Stimulated activated CD8-positive, alpha-beta memory T cell treated with anti-CD3 and anti-CD28 coated beads, Interleukin-7, amount 100 ng/mL, for 24 hours (primary cell): ENCODE measurements at places on chromosomes 7 and 10.

DNA sequence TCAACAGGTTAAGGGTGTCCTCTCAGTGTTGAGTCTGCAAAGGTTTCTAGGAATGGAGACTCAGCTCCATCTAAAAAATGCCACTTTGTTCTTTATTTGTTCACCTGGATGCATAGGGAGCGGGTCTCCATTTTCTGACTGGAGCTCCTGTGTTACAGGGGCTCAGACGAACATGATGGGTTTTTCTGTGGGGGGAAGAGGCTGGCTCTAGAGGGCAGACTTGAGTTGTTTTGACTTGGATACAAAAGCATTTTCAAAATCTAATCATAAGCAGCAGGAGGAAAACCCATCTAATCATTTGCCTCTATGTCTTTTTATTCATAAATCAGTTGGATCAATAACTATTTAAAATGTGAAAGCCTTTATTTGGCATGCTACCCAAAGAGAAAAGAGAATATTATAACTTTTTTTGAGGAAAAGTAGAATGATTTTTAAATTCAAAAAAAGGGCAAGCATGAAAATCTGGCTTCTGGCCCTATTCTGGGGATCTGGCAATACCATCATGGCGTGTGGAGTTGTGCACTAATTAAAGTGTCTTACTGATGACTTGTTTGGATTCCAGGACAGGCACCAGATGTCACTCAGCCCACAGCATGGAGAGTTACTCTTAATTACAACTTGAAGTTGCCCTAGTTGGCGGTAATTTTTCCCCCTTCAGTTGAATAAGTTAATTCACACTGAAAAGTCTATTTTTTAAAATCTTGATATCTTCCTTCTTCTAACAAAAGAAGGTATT lies 594.9 kb downstream of the REEP3 start:
- DNase-seq = no peak

DNA sequence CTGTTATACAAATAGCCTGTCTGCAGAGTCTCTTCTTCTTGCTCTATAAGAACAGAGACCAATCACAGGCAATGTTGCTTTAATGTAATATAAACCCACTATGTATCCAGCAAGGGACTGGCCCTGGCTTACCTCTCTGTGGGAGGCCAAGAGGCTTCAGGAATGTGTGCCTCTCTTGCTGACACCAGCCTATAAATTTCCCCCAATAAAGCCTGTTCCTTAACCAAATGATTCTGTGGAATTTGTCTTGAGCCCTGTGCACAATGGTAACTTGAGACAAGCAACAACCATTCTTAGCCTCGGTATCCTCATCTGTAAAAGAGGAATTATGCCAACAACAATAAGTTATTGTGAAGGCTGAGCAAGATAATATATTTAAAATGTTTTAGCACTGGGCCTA lies 563.7 kb downstream of the GRM8 start:
- no peak for DNase-seq

DNA sequence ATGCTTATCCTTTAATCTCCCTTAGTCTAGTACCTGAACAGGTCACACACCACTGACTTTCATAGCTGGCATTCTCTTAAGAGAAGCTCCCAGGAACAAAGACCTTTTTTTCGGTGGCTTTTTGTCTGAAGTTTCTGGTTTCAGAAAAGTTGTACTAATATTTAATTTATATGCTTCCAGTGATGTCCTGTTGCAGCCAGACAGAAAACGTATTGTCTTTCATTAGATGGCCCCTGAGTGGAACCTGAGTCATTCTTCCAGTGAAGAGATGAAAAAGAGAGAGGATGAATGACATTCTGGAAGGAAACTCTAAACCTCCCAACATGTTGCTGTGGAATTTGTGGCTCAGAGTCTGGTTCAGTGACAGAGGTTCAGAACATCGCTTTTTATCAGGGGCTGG lies 274.8 kb upstream of the TAC1 start:
- no peak for DNase-seq

DNA sequence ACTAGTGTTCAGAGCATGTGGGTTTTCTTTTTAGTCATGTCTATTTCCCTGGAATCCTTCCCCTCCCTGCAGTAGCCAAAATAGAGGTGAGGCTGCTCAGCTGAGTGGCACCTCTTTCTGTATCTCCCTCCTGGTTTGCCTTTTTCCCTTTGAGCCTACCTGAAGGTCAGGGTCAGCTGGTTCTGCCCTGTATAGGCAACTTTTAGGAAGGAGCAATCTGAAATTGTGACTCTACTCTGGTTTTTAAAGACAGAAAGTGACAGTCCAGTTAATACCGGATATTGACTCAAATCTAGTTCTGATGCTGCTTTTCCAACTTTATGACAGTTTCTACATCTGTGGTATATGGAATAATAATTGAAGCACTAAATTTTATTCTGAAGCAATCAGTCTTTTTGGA lies 26.0 kb downstream of the CCM2 start:
- no peak for DNase-seq

DNA sequence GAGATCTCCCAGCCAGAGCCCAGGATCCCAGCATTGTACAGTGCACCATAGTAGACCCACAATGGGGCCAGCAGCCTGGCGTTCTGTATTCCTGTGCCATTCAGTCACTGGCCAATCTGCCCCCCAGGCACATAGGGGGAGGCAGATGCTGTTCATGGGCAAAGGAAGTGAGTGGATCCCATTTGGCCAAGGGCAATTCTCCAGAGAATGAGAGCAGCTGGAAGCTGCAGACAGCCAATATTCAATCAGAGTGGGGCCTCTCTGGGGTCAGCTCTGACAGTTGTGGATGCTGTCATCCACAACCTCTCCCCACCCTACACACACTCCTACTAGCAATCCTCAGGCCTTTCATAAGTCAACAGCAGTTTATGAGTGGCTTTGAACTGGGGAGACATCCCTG lies 17.5 kb downstream of the STEAP1B start:
- no peak for DNase-seq

DNA sequence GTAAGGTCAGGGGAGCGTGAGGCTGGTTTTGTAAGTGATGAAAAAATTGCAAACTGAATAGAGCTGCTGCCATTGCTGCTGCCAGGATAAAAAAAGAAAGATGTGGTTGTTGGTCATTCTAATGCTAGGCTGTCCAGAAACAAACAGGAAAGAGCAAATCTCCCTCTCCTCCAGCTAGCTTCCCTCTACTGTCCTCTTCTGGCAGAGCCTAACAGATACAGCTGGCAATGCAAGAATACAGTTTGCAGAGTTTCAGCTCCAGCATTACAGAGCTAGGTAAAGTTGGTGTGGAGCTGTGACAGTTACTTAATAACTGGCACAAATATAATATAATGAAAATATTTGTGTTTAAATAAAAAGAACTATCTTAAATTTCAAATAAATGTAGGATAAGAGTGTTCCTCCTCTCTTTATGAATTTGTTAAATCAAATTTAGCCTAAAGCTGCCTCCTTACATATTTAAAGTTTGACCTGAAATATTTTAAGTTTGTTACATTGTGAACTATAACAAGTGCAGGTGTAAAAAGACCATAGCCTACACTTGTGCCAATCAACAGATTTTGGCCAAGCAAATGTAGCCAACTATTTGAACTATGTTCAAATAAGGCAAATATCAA lies 407.7 kb downstream of the SH2D4B start:
- no peak for DNase-seq

DNA sequence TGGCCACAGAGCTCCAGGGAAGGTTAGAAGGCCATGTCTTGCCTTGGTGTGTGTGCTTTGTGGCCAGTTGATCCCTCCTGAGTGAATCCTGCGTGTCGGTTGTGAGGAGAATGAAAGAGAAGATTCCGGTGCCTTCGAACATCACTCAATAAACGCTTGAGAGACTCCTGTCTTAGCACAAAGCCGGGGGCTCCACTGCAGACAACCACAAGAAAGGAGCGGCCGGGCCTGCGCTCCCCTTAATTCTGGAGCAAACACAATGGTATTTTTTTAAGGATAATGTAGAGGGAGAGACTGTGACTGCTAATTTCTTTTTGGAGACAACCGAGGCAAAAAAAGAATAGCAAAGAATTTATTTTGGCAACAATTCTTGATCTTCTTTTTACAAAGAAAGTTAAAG lies 286.8 kb upstream of the SHH start:
- no peak for DNase-seq

DNA sequence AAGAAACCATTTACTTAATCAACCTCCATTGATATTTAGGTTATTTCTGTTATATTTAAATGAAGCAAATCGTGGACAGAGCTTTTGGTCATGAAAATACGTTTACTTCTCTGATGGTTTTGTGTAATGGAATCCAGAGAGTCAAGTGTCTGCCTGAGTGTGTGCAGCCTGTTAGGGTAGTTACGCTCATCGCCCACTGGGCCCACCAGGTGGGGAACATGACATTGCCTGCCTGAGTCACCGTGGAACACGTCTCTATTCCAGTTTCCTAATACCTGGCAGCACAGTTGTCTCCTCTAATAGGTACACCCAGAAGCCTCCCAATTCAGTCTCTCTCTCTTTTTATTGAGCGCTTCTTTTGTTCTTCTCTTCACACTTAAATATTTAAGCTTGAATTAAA lies 91.0 kb downstream of the ADCY1 start:
- no peak for DNase-seq

DNA sequence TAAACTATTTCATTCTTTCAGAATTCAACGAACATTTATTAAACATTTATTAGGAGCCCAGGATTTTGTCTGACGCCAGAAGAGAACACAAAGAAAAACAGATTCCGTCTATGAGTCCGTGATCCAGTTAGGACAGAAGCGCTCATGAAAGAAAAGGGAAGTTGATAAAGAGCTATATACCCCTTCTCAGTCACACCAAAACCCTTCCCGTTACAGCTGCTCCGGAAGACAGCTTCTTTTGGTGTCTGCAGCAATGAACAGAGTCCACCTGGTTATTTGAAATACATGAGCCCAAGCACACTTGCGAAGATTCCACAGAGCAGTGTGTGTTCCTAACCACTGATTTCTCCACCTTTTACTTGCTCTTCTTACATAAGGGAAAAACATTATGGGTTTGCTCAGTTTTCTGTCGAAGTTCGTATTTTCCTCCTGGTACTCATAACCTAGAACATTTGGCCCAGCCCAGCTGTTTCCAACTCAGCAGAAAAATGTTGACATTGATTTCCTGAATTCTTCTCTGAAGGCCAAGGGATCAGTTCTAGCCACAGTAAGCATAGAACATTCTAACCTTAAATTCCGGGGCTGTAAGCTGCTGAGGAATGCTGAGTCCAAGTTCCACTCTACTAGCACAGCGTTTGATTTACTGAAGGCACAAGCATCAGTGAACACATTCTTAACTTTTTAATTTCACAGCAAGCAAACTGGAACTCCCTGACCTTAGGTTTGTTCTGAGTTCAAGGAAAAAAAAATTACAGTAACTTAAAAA lies 206.5 kb downstream of the SORCS1 start:
- no peak for DNase-seq
